CD4-positive, alpha-beta T cell (primary cell): ENCODE measurements at places on chromosomes 2 and 18.

GRCh38 chr2:109139865-109140396, 10.9 kb downstream of the SH3RF3 start:
- H3K36me3 ChIP-seq = no peaks in the 10 kb centered on the region
- no peaks in the 10 kb centered on the region for H3K27me3 ChIP-seq
- peaks cover 21% of the 10 kb centered on the region for H3K4me1 ChIP-seq
- H3K27ac ChIP-seq = no peak overlapping the region

- H3K27ac ChIP-seq = no peak overlapping the region
- no peaks in the 10 kb centered on the region for H3K4me1 ChIP-seq
- H3K4me3 ChIP-seq = no peak overlapping the region
- no peak for DNase-seq
- H3K27me3 ChIP-seq = no peaks in the 10 kb centered on the region
- H3K36me3 ChIP-seq = no peaks in the 10 kb centered on the region
Observed at GRCh38 chr18:44123743-44124142, 556.9 kb upstream of the SETBP1 start.

- DNase-seq = no peak
- no peaks in the 10 kb centered on the region for H3K27me3 ChIP-seq
- peaks cover 11% of the 10 kb centered on the region for H3K4me1 ChIP-seq
- H3K4me3 ChIP-seq = no peak overlapping the region
Observed at GRCh38 chr2:48525269-48525943, 4.5 kb upstream of the STON1 start.

GRCh38 chr18:50338122-50338521, 36.7 kb upstream of the SKA1 start:
- no peak overlapping the region for H3K27ac ChIP-seq
- H3K4me3 ChIP-seq = no peak overlapping the region
- no peaks in the 10 kb centered on the region for H3K36me3 ChIP-seq
- no peaks in the 10 kb centered on the region for H3K27me3 ChIP-seq

GRCh38 chr2:155250800-155251199, 552.3 kb downstream of the KCNJ3 start:
- H3K4me3 ChIP-seq = no peak overlapping the region
- H3K4me1 ChIP-seq = no peaks in the 10 kb centered on the region
- no peak for DNase-seq
- no peaks in the 10 kb centered on the region for H3K36me3 ChIP-seq
- no peak overlapping the region for H3K27ac ChIP-seq

GRCh38 chr2:163665817-163666216, 70.0 kb downstream of the FIGN start:
- no peak overlapping the region for H3K4me3 ChIP-seq
- H3K36me3 ChIP-seq = no peaks in the 10 kb centered on the region
- H3K4me1 ChIP-seq = no peaks in the 10 kb centered on the region
- H3K27ac ChIP-seq = no peak overlapping the region
- no peak for DNase-seq

- H3K36me3 ChIP-seq = no peaks in the 10 kb centered on the region
- no peak overlapping the region for H3K4me3 ChIP-seq
- H3K4me1 ChIP-seq = no peaks in the 10 kb centered on the region
- DNase-seq = no peak
- no peaks in the 10 kb centered on the region for H3K27me3 ChIP-seq
Observed at GRCh38 chr2:120783371-120783791, 47.7 kb downstream of the GLI2 start.

- H3K27me3 ChIP-seq = peaks cover 10% of the 10 kb centered on the region
- no peak overlapping the region for H3K27ac ChIP-seq
- no peaks in the 10 kb centered on the region for H3K36me3 ChIP-seq
- no peak for DNase-seq
- H3K4me3 ChIP-seq = no peak overlapping the region
Observed at GRCh38 chr18:48006415-48007175, 76.1 kb upstream of the SMAD2 start.

DNA sequence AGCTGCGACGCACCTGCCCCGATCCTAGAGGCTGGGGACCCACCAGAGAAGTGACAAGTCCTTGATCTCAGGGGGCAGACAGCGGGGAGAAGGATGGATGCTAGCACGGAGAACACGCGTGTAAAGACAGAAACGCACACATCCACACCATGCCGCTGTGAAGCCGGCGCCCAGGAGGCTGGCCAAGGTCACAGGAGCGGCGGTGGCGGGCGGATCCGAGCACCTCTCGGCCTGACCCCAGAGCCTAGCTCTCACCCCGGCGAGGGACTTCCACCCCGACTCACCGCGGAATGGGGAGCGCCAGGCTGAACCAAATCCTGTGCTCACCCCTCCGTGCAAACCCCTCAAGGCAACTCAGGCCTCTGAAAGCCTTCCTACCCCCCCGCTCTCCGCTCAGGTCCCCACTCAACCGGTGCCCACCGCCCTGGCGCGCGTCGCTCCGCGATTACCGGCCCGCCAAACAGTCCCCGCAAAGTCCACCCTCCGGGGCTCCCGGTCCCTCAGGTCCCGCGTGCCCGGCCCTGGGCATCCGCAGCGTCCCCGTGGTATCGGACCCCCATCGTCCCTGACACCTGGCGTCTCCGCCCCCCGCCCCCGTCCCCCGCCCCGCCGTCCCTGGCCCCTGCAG, 460 bp upstream of the LRRFIP1 start:
- DNase-seq = no peak
- H3K36me3 ChIP-seq = no peaks in the 10 kb centered on the region
- H3K27me3 ChIP-seq = peaks cover 7% of the 10 kb centered on the region

DNA sequence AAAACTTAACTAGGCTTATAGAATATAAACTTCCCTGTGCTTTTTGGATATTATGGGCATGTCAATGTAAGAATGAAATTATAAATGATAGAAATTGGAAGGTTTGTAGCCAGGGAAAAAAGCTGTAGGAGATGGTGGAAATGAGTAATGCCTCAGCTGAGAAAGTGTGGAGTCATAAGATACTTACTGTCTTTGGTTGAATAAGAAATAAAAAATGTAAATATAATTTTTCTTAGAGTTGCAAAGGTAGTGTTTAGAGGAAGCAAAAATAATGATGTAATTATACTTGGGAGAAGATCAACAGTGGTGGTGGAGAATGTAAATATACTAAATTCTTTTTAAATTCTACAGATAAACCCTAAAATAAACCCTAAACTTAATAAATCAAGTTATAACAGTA, 26.2 kb upstream of the RND3 start:
- H3K4me1 ChIP-seq = no peaks in the 10 kb centered on the region
- H3K4me3 ChIP-seq = no peak overlapping the region
- no peak for DNase-seq
- no peaks in the 10 kb centered on the region for H3K27me3 ChIP-seq

- no peak overlapping the region for H3K4me3 ChIP-seq
- H3K36me3 ChIP-seq = peaks cover 76% of the 10 kb centered on the region
- DNase-seq = no peak
- H3K4me1 ChIP-seq = no peaks in the 10 kb centered on the region
- H3K27ac ChIP-seq = no peak overlapping the region
- H3K27me3 ChIP-seq = no peaks in the 10 kb centered on the region
Observed at GRCh38 chr2:131126436-131126835, 21.3 kb downstream of the PLEKHB2 start.

GRCh38 chr2:169160926-169161481, 91.6 kb downstream of the DHRS9 start:
- H3K4me1 ChIP-seq = no peaks in the 10 kb centered on the region
- peaks cover 3% of the 10 kb centered on the region for H3K27me3 ChIP-seq
- no peak overlapping the region for H3K27ac ChIP-seq
- no peak overlapping the region for H3K4me3 ChIP-seq
- H3K36me3 ChIP-seq = no peaks in the 10 kb centered on the region

DNA sequence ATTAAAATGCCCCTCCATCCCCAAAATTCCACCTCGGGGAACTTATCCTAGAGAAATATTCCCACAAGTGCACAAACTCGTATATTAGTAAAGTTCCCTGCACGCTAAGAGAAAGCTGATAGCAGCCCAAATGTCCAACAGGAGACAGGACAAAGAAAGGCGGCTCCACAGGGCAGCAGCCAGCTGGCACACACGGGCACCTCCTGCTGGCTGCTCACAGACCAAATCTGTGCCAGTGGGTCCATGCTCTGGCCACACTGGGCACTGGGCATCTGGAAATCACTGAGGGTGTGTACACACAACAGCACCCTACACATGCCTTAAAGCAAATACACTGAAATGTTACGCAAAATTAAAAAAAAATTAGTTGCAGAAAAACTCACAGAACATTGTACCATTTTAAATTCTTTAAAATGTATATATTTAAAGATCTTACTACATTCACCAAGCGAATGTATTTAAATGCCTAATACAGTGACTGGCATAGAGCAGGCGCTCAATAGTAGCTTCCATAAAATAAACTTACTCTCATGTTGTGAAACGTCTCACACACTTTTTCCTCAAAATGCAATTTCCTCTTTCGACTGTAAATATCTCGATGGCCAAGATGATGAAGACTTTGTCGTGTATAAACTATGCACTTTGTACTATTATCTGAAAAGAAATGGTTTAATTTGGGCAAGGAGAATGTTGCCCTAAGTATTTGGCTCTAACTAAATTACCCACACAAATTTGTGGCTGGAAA, 19.4 kb downstream of the ZNF516 start:
- no peaks in the 10 kb centered on the region for H3K27me3 ChIP-seq
- no peaks in the 10 kb centered on the region for H3K4me1 ChIP-seq
- H3K4me3 ChIP-seq = no peak overlapping the region
- DNase-seq = no peak

DNA sequence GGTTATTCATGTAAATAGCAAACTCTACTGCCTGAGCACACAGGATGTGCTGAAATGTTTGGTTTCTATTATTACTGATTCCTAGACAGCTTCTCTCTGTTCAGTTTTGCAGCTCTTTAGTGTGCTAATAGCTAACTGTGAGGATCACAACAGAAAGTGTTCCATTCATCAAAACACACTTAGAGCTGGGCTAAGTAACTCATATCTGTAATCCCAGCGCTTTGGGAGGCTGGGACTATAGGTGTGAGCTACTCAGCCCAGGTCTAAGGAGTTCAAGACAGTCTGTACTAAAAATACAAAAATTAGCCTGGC, 63.2 kb downstream of the MOGAT1 start:
- no peaks in the 10 kb centered on the region for H3K4me1 ChIP-seq
- H3K4me3 ChIP-seq = no peak overlapping the region
- DNase-seq = no peak
- H3K27ac ChIP-seq = no peak overlapping the region
- no peaks in the 10 kb centered on the region for H3K27me3 ChIP-seq

DNA sequence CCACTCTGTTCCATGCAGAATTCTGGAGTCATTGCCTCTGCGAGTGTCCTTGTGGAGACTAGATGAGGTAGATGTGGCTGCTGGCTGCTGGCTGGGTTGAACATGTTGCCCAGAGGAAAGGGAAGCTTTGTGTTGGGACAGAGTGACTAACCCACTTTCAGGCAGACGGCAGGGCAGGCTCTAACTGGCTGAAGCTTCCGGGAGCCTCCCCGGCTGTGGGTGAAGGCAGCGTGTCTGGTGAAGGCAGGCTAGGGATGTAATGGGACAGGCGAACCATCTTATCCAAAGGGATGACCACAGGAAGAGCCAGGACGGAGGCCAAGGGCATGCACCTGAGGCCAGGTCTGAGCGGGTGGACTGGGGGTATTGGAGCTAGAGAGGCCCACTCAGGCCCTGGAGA, 16.0 kb downstream of the ASPRV1 start:
- H3K27ac ChIP-seq = no peak overlapping the region
- H3K4me3 ChIP-seq = no peak overlapping the region
- peaks cover 19% of the 10 kb centered on the region for H3K36me3 ChIP-seq

DNA sequence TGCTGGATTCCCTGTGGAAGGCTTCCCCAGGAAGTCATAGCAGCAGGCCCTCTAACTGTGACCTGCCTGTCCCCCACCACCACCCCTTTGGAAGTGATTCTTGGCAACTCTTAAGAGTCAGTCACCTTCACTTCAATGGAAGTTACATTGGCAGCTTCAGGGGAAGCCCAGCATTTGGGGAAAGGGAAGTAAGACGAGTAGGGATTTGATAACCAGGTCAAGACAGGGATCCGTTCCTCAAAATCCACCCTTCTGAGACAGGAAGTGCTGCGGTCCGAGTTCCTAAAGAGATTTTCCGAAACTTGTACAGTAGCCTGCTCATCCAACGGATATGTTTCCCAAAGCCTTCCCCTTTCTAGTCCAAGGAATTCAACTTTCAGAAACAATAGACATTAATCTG, 54.2 kb downstream of the MRPL35 start:
- DNase-seq = no peak
- H3K36me3 ChIP-seq = no peaks in the 10 kb centered on the region
- no peak overlapping the region for H3K27ac ChIP-seq
- no peaks in the 10 kb centered on the region for H3K4me1 ChIP-seq

- no peaks in the 10 kb centered on the region for H3K27me3 ChIP-seq
- no peak overlapping the region for H3K27ac ChIP-seq
- no peak for DNase-seq
- no peaks in the 10 kb centered on the region for H3K36me3 ChIP-seq
Observed at GRCh38 chr2:165959371-165959770, 5.8 kb upstream of the TTC21B start.

GRCh38 chr2:113977660-113978523, 88.0 kb downstream of the ACTR3 start:
- H3K4me1 ChIP-seq = peaks cover 3% of the 10 kb centered on the region
- no peak overlapping the region for H3K27ac ChIP-seq
- no peaks in the 10 kb centered on the region for H3K27me3 ChIP-seq
- H3K4me3 ChIP-seq = no peak overlapping the region
- H3K36me3 ChIP-seq = peaks cover 22% of the 10 kb centered on the region

- no peak overlapping the region for H3K4me3 ChIP-seq
- H3K4me1 ChIP-seq = peaks cover 21% of the 10 kb centered on the region
- H3K27ac ChIP-seq = no peak overlapping the region
- no peak for DNase-seq
- no peaks in the 10 kb centered on the region for H3K27me3 ChIP-seq
- H3K36me3 ChIP-seq = peaks cover 12% of the 10 kb centered on the region
Observed at GRCh38 chr2:108446703-108447102, 2.3 kb upstream of the GCC2 start.

DNA sequence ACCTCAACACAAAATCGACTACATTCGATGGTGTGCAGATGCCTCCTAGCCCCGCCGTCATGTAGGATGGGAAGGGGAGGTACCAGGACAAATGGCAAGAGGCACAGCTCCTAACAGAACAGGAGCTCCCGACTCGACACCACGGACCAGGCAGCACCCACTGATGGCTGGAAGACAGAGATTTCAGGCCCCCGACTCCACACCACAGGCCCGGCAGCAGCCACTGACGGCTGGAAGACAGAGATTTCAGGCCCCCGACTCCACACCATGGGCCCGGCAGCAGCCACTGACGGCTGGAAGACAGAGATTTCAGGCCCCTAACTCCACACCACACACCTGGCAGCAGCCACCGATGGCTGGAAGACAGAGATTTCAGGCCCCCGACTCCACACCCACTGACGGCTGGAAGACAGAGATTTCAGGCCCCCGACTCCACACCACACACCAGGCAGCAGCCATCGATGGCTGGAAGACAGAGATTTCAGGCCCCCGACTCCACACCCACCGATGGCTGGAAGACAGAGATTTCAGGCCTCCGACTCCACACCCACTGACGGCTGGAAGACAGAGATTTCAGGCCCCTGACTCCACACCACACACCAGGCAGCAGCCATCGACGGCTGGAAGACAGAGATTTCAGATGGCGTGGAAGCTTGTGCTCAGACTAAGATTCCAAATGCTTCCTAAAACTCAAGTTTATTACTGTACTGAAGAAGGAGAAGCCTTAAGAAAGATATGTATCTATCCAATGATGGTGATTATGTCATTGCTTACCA, 135.5 kb downstream of the EIPR1 start:
- H3K27me3 ChIP-seq = no peaks in the 10 kb centered on the region
- H3K4me1 ChIP-seq = peaks cover 52% of the 10 kb centered on the region
- no peaks in the 10 kb centered on the region for H3K36me3 ChIP-seq
- H3K27ac ChIP-seq = peak overlapping the region; percentile 47

- no peaks in the 10 kb centered on the region for H3K27me3 ChIP-seq
- no peak overlapping the region for H3K27ac ChIP-seq
- peaks cover 10% of the 10 kb centered on the region for H3K4me1 ChIP-seq
- DNase-seq = no peak
- H3K36me3 ChIP-seq = no peaks in the 10 kb centered on the region
Observed at GRCh38 chr2:85674417-85674816, 6.4 kb upstream of the SFTPB start.
